Fibroblast of skin of left biceps (primary cell): ENCODE measurements at places on chromosomes 4 and X.
A peak's percentile ranks its signal among the peaks of the same experiment; 100 is the strongest.

GRCh38 chrX:78375894-78376293 is 48.5 kb upstream of the CYSLTR1 start:
- DNase-seq, result no peak

DNA sequence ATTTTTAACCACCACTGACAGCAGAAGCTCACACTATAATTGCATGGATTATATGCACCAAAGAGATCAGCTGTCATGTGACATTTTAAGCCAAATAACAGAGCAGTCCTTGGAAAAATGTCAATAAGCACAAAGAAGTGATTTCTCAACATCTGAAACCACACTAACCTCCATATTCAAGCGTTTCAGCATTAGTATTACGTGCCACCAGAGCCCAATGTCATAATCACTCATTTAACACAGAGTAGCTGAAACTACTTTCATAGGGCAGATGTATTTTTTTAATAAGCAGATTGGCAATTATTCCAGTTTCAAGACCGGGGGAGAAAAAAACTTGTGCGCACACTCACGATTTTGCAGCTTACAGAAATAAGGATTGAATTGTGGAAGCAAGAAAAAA is 76.6 kb downstream of the SH3KBP1 start:
- peak; percentile 59 for DNase-seq

GRCh38 chr4:148780426-148781005 is 338.3 kb upstream of the NR3C2 start:
- no peak for DNase-seq

GRCh38 chr4:151934766-151935165 is 174.0 kb upstream of the GATB start:
- DNase-seq, result no peak

GRCh38 chrX:3803713-3804112 is 90.3 kb upstream of the PRKX start:
- DNase-seq, result no peak

DNA sequence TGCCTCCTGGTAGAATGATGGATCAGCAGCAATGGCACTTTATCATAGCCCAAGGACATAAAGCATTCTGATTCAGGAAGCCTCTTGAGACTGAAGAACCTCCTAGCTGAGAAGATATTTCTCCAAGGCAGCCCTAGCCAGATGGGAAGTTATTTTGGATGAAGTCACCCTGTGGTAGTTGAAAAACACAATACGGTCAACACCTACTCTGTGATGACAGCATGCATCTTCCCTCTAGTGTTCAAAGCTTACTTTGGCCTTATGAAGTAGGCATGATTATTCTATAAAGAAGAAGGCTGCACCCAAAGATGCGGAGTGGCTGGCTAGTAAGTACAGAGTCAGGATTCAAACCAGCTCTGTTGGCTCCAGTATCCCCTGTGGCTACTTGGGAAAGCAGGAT is 47.9 kb downstream of the TLR10 start:
- DNase-seq, result no peak

GRCh38 chr4:151324752-151325110 is 674 bp downstream of the SH3D19 start:
- no peak for DNase-seq

- DNase-seq, result no peak
Observed at GRCh38 chrX:123263747-123264146, 79.7 kb downstream of the GRIA3 start.

DNA sequence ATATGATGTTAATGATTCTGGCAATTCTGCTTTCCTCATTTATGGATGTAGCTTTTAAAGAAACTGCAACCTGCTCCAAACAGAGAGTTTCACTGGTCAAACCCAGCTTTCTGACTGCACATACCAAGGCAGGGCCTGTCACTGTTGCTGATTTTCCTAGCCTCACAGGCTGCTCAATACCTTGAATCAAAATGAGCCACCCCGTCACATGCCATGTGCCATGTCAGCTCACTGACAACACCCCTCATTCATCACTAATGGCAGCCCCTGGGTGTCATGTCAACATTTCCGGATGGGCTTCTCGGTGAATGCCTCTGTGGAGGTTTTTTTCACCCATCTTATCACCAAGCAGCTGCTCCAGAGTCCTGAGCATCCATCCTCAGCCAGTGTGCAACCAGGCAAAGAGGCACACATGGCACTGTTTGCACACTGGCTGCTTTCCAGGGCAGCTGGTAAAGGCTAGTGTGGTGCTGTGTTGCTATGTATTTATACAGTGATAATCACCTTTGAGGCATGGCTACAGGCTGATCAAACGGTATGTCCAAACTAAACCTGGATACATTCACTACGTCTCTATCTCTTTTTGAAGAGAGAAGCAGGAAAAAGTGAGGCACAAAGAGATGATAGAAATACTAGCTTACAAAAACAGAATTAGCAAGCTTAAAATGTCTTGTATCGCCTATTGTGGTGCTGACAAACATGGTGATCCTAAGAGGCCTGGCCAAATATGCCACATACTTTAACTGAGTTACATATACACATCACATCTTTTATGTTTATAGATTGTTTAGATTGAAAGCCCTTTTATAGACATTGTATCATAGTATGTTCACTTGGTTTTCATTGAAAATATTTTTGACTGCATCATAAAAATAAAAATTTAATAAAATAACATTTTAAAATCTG is 94.6 kb upstream of the INPP4B start:
- no peak for DNase-seq

DNA sequence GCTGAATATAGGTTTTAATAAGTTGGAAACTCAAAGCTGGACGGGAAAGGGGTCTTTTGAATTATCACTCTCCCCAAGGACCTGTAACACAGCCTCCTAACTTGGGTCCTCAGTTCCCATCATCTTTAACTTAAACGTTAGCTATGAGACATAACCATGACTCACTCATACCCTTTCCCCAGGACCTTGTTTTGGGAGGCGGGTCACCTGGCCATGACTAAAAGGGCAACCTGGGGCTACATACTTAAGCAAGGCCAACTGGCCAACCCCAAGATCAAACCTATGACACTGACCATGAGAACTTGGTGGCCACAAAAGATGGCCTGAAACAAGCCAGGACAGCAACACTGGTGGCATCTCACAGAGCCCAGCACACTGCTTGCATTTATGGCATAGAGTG is 89.0 kb downstream of the SH3KBP1 start:
- no peak for DNase-seq

DNA sequence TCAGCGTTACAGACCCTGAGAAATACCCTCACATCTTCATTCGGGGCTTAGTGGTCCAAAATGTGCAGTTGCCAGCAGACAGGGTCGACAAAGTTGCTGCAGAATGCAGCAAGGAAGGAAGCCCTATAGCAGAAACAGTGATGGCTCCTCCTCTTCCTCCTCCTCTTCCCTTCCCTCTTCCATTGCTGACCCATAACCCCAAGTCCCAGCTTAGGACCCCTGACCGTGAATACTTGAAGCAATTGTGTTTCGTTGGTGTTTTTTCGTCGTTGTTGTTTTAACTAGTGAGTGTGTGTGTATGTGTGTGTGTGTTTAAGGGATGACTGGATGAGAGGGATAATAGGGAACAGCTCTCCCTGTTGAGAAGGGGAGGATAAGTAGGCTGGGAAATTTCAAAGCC is 69.5 kb downstream of the SLAIN2 start:
- DNase-seq, result no peak

DNA sequence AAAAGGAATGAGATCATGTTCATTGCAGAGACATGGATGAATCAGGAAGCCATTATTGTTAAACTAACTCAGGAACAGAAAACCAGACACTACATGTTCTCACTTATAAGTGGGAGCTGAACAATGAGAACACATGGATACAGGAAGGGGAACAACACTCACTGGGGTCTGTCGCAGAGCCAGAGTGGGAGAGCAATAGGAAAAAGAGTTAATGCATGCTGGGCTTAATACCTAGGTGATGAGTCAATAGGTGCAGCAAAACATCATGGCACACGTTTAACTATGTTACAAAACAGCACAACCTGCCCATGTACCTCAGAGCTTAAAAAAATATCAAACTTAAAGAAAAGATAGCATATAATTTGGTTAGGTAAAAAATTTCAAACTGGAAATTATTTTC is 281.4 kb downstream of the PABPC4L start:
- DNase-seq, result no peak

DNA sequence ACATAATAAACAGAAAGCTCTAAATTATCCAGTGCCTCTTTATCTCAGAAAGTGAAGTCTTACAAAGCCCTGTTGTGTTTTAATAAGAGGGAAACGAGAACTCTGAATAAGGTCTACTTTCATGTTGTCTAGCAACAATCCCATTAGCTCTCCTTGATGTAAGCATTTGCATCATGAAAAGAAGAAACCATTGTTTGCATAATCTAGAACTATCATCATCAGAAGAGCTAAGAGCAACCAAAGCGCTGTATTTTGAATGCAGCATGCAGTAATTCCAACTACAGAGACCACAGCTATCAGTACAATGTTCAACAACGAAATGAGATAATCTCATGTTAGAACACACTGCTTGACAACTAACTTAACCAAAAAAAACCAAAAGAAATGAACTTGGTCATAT is 257.1 kb downstream of the CAMK2D start:
- no peak for DNase-seq

DNA sequence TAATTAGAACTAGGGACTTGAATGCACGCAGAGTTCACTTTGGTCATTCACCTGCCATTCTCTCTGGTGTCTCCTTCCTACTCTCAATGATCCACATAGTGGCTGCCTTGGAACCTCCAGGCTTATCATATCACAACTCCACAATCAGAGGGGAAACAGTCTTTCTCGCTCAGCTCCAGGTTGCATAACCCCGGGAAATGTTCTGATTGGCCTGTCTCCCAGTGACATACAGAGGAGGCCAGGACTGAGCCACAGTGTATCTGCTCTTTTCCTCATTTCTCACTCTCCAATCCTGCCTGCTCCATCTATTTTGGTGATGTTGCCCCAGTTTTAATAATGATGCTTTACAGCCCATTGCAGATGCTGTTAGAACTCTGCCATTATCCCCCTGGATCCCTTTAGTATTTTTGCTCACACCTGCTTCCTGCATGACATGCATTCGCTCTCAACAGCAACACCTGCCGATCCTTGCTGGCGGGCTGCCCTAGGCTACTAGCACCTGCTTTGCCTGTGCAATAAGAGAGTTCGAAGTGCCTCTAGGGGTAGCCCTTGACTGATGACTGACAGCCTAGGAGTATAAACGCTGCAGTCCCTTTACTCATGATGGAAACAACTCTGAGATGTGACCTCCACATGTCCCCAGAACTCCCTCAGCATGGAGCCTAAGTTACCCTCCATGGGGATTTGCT is 211.3 kb upstream of the RPS6KA3 start:
- DNase-seq, result no peak

- DNase-seq, result no peak
Observed at GRCh38 chr4:88583631-88584470, 8.4 kb upstream of the HERC3 start.

DNA sequence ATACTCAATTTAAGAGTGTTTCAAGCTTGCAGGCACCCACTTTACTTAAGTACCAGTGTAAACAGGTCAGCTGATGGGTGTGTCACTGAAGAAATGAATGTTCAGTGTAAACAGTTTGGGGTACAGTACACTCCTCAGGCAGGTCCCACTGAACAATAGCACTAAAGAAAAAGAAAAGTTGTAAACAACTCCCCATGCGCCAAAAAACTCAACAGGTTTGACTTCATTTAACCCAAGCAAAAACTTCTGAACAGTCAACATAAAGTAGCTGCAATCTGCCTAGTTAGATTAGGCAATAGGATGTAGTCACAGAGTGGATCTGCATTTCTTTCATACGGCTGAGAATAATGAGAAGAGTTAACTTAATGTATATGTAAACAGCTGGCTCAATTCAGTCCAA is 93.2 kb downstream of the FAM13A start:
- DNase-seq, result no peak

GRCh38 chrX:44400161-44400560 is 56.7 kb upstream of the EFHC2 start:
- DNase-seq, result no peak

DNA sequence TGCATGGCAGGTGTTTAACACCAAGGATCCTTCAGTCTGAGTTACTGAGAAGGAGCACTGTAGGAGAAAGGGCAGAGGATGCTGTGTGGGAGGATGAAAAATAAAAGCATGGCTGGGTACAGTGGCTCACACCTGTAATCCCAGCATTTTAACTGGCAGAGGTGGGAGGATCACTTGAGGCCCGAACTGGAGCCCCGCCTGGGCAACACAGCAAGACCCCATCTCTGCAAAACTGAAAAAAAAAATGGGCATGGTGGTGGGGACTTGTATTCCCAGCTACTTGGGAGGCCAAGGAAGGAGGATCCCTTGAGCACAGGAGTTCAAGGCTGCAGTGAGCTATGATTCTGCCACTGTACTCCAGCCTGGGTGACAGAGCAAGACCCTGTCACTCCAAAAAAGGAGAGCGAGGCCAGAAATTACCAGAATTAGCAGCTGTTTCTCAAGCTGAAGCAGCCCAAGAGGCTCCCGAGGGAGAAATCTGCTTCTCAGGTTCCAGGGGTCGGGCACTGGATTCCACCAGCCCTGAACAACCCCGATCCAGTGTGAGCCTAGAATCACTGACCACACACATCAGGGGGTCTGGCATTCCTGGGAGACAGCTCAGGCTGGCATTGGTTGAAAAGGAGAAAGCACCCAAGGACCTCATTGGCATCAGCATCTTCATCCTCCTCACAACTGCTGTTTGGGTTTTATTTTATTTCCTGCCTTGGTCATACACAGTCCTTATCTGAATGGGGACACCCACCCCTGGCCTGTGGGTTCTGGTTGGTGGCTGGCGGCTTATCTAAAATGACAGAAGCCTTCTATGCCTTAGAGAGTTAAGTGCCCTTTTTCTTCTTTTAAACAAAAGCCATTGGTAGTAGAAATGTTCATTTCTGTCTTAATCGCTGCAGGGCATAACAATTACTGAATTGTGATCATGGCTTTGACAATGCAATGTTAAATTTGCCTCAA is 66.3 kb upstream of the TRIM2 start:
- no peak for DNase-seq

DNA sequence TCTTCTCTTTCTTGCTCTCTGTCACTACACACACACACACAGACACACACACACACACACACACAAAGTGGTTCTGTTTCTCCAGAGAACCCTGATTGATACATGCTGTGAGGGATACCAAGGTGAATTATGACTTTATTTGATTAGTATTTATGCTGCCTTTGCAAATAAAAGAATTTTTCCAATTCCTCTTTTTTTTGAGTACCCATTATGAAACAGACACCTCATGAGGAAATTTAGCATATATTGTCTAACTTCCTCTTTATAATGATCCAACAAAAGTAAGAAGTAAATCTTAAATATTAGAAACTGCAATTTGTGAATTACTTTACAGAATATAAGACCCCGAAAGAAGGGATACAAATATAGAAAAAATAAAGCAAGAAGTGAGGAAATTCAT is 14.3 kb upstream of the RAB28 start:
- DNase-seq, result no peak

DNA sequence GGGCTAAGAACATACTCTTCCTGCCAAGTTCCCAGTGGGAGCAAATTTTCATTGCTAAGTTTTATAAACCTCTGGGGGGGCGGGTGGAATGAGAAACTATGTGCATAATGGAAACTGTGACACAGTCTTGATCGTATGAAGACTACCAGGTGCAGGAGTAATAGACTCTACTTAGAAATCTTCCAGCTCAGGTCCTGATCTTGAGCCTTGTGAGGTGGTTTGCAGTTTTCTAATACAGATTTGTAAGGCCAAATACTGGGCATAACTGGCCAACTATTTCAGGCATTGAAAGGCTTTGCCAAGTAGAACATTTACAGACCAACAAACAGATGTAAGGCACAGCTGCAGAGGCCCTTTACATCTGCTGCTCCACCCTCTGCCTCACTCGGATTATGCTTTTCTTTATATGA is 89.7 kb upstream of the CBR4 start:
- no peak for DNase-seq

GRCh38 chrX:136823175-136823574 is 42.4 kb upstream of the ARHGEF6 start:
- no peak for DNase-seq
